ENCODE measurements at places on chromosomes 1 and 21. TPM values are rescaled to one million over a fixed set of nuclear protein-coding genes. Genes with fewer than 3 reads are reported as not detected.

DNA sequence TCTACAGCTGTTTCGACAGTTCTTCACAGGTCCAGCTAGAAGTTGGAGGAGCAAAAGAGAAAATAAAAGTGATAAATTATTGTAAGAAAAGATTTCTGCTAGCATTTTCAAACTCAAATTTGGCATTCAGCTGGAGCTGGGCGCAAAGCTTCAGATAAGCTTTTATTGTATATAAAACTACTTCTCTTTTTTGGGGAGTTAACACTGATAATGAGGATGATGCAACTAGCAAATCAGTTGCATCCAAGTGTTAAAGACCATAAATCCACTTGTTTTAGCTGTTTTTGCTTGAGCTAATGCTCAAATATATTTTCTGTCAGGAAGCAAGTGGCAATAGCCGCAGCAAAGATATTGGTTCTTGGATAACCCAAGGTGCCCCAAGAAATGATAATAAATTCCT is 127.1 kb upstream of the PKN2 start:
- H3K27ac ChIP-seq: no peak overlapping the region
- no peak overlapping the region for H3K4me3 ChIP-seq
- H3K27me3 ChIP-seq: no peaks in the 10 kb centered on the region
- H3K36me3 ChIP-seq: no peaks in the 10 kb centered on the region
- no peaks in the 10 kb centered on the region for H3K4me1 ChIP-seq

Gene CHD5
- 0.04 TPM for total RNA-seq

Gene SH2D5
- not detected for total RNA-seq

GRCh38 chr21:15719976-15720375 is 9.8 kb upstream of the USP25 start:
- no peak overlapping the region for H3K27ac ChIP-seq
- H3K4me3 ChIP-seq: no peak overlapping the region
- H3K27me3 ChIP-seq: no peaks in the 10 kb centered on the region
- no peaks in the 10 kb centered on the region for H3K36me3 ChIP-seq

Gene HMGN1
- 93.2 TPM for total RNA-seq

Gene CYYR1
- 3.6 TPM for total RNA-seq

DNA sequence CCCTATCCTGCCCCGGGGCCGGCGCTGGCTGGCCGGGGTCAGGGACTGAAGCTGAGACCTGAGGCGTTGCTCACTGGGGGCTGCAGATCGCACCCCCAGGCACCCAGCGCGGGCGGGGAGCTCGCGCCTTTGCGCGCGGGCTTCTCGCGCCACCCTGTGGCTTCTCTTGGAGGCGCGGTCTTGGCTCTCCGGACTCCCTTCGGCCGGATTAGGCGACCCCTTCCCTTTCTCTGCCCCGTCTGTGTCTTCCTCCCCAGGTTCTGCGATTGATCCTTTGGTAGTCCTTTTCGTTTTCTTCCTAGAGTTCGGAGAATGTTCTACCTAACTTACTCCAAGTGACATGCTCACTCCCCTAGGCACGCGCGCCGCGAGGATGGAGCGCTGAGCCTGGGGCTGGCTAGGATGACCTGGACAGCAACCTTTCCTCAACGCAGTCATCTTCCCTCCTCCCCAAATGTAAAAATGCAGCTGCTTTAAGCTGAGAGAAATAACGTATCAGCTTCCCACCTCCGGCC is 495 bp upstream of the NTRK1 start:
- H3K4me1 ChIP-seq: peaks cover 27% of the 10 kb centered on the region
- no peaks in the 10 kb centered on the region for H3K36me3 ChIP-seq
- H3K4me3 ChIP-seq: peak overlapping the region; percentile 31
- no peak for DNase-seq
